Articular chondrocyte of knee joint (primary cell): ENCODE measurements at places on chromosomes 6 and 20. TPM values are rescaled to one million over a fixed set of nuclear protein-coding genes. Genes with fewer than 3 reads are reported as not detected.

Gene TINAG
- 0.13 TPM in 1 of 2 replicates, not detected in the other for total RNA-seq

Gene POU5F1
- total RNA-seq, result 0.65 and 0.97 TPM in 2 replicates

Gene LY6G6D
- total RNA-seq, result not detected in 2 replicates

Gene KIF6
- 0.76 and 0.78 TPM in 2 replicates for total RNA-seq

Gene PHACTR1
- total RNA-seq, result 6.0 and 12.2 TPM in 2 replicates

Gene KCNB1
- total RNA-seq, result 6.1 and 6.7 TPM in 2 replicates

Gene LGSN
- not detected in 2 replicates for total RNA-seq

Gene RAB5IF
- 65.8 and 73.6 TPM in 2 replicates for total RNA-seq

Gene SLC17A2
- not detected in 2 replicates for total RNA-seq

Gene PNPLA1
- total RNA-seq, result 0.22 TPM in 1 of 2 replicates, not detected in the other

Gene KHDRBS2
- not detected in 2 replicates for total RNA-seq

Gene SLC13A3
- 1.5 and 1.6 TPM in 2 replicates for total RNA-seq

Gene SYCP2
- total RNA-seq, result 2.6 and 2.7 TPM in 2 replicates

Gene WFDC10B
- not detected in 2 replicates for total RNA-seq

Gene TRAPPC3L
- total RNA-seq, result 0.11 and 0.13 TPM in 2 replicates

Gene DLL1
- total RNA-seq, result 0.32 and 1.0 TPM in 2 replicates

Gene GJE1
- not detected in 2 replicates for total RNA-seq
